ENCODE measurements at places on chromosomes 2 and 18.

GRCh38 chr2:99504844-99505584 lies 15.2 kb upstream of the REV1 start:
- DNase-seq = no peak

GRCh38 chr18:58338961-58339592 lies 289.8 kb downstream of the ALPK2 start:
- no peak for DNase-seq

GRCh38 chr2:17538844-17539554 lies 1.5 kb upstream of the VSNL1 start:
- DNase-seq = peak; percentile 68

DNA sequence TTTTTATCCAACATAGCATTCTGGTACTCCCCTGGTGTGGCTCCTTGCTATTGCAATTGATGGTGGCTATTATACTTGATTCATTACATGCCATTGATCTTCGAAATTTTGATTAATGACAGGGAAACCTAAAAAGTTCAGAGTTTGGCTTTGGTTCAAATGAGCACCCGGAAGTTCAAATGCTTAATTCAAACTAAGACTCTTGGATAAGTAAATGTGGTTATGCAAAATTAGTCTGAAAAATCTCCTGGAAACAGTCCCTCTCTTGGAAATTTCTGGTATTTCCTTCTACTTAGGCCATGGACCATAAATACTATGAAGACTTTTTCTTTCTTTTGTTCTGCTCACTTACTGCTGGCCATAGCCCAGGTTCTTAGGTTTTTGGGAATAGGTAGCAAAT lies 65.3 kb upstream of the SMIM21 start:
- DNase-seq = no peak

GRCh38 chr18:5197032-5197434 lies at the start of gene AKAIN1:
AKAIN1 (minus strand) TSS chr18:5197257; CDS start chr18:5197053, 204 bp downstream.
- DNase-seq = peak; percentile 23

DNA sequence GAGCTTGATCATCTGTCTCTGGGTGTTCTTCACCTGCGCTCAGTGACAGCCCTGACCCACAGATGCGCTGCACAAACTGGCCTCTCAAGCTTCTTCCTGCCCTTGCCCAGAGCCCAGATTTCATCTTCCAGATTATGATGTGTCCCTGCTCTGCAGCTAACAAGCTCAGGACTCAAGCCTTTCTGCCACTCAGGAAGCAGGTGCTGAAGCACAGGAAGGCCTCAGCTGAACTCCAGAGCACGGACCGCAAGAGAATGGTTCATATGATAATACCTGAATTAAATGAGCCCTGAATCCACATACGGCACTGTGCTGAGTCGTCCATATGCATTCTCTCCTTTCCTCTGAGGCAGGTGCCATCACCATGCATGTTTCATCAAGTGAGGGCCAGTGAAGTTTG lies 3.8 kb downstream of the CD207 start:
- no peak for DNase-seq

DNA sequence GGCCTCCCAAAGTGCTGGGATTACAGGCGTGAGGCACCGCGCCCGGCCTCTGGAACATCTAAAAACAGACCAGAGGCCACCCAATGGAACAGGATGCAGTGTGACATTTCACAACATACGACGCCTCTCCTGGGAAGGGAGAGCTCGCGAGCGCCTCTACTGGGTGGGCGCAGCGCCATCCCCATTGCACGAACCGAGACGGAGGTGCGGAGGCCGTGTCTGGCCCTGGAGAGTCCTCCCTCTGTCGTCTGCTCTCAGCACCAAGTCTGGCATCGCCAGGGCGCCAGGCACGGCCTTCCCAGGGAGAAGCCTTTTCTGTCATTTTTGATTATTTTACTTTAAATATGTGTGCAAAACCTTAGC lies 9.4 kb upstream of the GBX2 start:
- DNase-seq = no peak

- no peak for DNase-seq
Measured at GRCh38 chr2:12959935-12960334, 243.2 kb downstream of the TRIB2 start.

Data from upper lobe of left lung (tissue), 6 donors.